Stimulated activated CD8-positive, alpha-beta memory T cell treated with anti-CD3 and anti-CD28 coated beads, Interleukin-2, amount 100 ng/mL, for 48 hours (primary cell): ENCODE measurements at places on chromosomes 7 and 10.

- no peak for DNase-seq
Observed at GRCh38 chr7:105496521-105496920, 25.6 kb downstream of the PUS7 start.

GRCh38 chr10:107971411-107971810, 806.9 kb upstream of the SORCS1 start:
- DNase-seq: no peak

DNA sequence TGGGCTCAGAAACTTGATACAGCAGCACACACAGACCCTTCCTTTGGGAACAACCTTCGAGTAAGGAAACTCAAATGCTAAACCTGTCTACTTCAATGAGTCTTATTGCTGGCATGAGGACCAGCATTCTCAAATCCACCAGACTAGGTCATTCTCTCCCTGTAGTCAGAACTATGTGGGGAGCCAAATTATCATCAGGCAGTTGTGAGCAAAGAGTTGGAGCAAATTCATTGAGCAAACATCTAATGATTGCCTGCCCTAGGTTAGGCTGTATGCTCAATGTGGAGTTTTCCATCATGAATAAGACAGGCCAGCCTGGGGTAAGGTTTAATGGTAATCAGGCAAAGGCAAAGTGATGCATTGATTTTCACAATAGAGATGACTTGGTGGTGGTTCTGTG, 3.6 kb downstream of the EPDR1 start:
- no peak for DNase-seq

GRCh38 chr7:123028339-123028738, 32.8 kb upstream of the TAS2R16 start:
- DNase-seq: no peak

DNA sequence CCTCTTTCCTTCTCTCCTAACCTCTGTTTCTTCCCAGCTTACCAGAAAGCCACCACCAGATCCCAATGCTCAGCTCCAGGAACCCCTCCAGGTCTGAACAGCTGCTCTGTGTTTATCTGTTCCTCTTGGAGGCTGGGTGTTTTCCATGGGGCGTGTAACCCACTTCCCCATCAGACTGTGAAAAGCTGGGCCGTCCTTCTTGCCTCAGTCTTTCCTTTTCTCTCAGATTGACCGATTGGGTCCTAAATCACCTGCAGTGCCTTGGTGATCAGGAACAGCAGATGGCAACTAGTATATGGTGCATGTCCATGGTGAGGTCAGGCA, 4.8 kb downstream of the SH3PXD2A start:
- no peak for DNase-seq

DNA sequence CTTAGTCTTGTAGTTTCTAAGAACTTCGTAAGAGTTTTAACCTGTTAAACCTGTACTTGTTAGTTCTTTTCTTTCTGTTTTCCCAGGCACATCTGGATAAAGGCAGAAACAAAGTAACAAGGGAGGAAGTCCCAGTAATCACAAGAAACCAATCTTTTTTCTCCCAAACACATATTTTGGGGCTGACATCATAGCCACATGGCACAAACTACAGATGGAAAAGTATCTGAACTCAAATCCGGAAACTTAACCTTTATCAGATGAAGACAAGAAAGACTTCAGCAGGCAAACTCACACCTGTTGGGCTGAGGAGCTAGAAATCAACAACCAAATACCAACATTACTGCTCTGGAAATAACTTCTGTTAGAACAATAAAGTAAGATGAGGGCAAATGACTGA, 67.1 kb downstream of the CUBN start:
- DNase-seq: no peak

GRCh38 chr7:153030976-153031375, 271.4 kb downstream of the ACTR3B start:
- no peak for DNase-seq

- no peak for DNase-seq
Observed at GRCh38 chr7:31116615-31117014, 64.5 kb downstream of the ADCYAP1R1 start.

DNA sequence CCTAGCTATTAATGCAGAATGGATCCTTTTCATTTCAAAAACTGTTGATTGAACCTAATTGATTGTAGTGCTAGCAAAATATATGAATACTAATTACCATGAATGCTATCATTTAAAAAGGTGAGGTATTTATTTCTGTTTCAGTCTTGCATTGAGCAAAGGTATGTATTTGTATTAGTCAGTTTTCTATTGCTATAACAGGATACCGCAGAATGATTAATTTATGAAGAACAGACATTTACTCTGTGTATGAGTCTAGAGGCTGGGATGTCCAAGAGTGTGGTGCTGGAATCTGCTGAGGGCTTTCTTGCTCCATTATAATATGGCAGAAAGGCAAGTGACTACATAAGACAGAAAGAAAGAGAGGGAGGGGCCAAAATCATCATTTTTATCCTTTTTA, 199.2 kb downstream of the KIF20B start:
- no peak for DNase-seq

DNA sequence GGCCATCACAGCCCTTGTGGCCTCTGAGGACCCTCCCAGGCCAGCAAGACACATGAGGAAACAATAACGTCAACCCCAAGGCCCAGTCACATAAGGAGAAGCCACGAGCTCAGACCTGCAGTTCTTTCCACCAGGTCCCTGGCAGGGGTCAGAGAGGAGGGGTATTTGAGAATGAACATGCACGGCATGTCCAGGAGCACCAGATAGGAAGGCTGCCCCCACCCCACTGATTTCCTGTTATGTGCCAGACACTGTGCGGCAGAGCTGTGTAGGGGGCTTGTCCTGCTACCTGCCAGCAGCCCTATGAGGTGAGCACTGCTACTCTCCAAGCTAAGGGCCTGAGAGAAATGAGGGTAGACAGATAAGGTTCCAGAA, 40.7 kb upstream of the ZMIZ1 start:
- no peak for DNase-seq

- no peak for DNase-seq
Observed at GRCh38 chr7:152395112-152395511, 40.7 kb downstream of the KMT2C start.

DNA sequence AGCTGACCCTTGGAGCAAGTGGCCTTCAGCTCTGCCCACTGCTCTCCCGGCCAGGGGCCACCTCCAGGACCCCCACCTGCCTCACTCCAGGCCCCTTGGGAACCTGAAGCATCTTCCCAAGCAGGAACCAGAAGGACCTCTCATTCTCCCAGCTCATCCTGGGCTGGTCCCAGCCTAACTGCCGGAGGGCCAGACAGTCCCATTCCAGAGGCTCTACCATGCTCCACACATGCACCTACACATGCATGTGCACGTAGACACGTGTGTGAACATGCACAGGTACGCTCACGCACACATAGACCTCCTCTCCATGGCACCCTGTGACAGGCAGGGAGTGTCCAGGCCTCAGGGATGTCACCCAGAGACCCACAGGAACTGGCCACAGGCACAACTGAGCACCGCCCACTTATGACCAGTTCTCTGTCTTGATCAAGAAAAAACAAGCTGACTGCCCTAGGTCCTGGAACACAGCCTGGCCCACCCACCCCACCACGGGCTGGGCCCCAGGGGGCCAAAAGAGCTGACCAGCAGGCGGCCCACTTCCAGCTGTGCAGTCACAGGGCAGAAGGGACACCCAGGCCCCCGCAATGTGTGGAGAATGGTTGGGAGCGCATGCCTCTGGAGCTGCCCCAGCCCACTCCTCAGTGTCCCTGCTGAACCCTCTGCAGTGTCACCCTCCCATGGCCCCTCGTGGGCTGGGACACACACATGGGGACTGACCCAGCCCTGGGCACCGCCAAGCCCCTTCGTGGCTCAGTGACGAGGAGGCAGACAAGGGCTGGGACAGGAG, 43.4 kb downstream of the CAMK2B start:
- DNase-seq: no peak

DNA sequence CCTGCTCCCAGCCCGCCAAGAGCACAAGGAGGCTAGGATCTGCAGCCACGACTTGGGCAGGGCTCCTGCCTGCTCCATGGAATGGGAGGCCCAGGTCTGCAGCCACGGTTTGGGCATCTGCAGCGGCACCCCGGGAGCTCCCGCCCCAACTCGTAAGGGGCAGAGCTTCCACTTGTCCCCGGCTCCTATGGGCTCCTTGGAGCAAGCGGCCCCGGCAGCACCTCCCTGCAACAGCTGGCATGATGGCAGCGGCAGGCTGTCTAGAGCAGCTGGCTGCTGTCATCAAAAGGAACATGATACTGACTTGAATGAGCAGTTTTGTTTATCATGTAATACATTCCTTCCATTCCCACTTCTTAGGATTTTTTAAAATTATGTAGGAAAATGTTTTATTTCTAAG, 684.0 kb upstream of the FOXK1 start:
- DNase-seq: no peak

DNA sequence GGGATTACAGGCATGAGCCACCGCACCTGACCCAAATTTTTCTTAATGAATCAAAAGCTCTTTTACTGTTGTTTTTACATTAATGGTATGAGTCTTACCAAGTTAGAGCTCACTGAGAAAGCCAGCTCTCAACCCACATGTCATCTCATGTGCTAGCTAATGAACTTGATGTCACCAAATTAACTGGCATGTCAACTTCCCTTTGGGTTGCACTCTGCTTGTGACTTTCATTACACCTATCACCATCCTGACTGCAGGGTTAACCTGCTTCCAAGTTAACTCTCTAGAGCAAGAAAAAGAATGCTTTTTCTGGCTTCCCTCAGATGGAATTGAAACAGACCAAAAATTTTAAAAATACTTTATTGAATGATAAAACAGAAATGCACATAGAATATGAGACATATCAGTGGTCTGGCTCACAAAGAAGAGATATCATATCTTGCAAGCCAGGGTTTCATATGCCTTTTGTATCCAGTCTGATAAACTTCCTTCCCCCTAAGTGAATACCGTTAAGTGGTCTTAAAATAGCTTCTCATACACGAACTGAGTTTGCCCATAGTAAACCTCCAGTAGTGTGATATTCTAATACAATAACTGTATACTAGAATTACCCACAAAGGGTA, 42.9 kb upstream of the TRIM24 start:
- no peak for DNase-seq

DNA sequence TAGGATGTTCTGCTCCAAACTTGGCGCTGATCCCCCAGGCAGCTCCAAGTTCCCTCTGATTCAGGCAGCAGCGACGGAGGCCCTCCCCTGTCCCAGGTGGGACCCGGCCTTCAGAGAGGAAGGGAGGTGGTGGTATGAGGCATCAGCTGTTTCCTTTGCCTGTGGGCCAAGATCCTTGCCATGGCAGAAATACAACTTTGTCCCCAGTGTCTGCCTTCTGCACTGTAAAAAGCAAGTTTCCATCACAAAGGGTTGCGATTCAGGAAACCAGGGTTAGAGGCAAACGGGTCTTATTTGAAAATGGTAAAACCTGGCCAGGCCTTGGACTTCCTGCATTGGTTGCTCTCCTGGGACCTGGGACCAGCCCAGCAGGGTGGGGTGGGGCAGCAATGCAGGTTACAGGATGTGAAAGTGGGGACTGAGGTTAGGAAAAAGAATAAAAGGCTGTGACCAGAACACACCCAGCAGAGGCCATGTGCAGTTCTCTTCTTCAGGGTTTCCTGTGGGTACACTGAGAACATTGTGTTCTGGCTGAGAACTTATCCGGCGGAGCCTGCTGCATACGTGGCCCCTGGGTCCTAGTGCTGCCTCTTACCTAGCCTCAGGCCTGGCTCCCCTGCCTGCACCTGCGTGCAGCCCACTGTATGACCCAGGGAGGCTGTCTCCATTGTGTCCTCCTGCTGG, 25.1 kb upstream of the DDIT4 start:
- DNase-seq: peak; percentile 47

DNA sequence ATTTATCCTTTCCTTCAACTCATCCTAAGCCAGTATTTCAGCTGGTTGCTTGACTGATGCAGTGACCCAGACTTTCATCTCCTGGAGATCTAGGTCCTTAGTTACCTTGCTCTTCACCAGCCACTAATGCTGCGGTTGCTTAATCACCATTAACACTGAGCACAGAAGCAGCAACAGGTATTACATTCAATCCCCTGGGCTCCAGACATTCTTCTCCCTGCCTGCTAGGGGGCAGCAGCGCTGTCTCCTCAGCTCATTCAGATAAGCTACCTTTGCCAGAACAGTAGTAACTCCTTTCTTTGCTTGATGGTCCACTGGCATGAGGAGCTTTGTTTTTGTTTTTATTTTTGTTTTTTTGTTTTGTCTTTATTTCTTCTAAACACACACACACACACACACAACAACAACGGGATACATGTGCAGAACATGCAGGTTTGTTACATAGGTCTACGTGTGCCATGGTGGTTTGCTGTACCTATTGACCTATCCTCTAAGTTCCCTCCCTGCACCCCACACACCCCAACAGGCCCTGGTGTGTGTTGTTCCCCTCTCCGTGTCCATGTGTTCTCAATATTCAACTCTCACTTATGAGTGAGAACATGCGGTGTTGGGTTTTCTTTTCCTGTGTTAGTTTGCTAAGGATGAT, 1043.2 kb upstream of the C7orf33 start:
- no peak for DNase-seq

GRCh38 chr7:20218279-20218678, 1.1 kb upstream of the MACC1 start:
- DNase-seq: no peak

DNA sequence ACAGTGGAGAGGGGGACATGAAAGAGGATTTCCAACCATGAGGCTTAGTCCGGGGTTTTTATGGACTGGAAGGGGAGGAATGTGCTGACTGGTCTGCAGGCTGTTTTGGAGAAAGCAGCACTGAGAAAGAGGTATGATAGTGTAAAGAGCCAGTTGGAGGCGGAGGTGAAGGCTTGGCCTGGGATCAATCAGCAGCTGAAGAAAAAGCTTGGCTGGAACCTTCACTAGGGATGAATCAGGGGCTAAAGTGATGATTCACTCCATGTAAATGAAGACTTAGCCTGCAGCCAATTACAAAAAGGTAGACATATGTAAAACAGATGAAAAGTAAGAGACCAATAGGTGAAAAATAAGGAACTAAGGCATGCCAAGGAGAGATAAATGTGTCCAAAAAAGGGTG, 1382.6 kb downstream of the GATA3 start:
- no peak for DNase-seq

- no peak for DNase-seq
Observed at GRCh38 chr10:1375346-1376170, 319.4 kb downstream of the WDR37 start.

DNA sequence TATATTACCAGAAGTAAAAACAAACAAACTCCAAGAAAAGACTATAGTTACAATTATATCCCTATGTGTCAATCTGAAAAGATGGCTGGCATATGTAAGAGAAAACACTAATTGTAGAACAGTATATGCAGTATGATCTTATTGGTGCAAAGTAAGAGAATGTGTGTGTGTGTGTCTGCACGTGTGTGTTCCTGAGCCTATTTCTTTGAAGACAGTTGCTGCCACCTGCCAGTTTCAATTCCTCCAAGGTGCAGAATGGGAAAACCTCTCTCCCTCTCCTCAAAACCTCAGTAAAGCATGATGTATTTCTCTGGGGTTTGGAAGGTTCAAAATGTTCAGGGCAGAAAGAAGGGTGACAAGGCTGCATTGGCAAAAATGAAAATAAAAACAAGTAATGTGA, 8.8 kb upstream of the SFTPA1 start:
- no peak for DNase-seq

GRCh38 chr7:12706900-12707536, 19.6 kb downstream of the ARL4A start:
- DNase-seq: no peak
